ENCODE measurements at places on chromosomes 4 and X.

DNA sequence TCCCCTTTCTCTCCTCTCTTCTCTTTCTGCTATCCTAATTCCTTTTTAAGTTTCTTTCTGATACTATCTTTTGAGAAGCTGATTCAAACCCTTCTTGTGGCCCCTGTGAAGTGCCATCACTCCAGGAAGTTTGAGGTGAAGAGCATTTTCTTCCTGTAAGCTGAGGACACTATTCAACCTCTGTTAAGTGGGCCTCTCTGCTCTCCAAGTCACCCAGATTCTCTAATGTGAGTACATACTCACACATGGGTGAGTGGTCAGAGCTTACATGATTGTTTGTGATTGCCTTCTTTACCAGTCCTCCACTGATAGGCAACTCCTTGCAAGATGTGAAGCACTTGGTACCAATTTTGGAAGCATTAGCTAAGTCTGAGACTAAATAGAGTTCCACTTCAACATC lies 18.4 kb upstream of the SMIM10L2A start:
- DNase-seq, result no peak

GRCh38 chr4:37762294-37762990 lies 64.0 kb upstream of the PGM2 start:
- DNase-seq, result no peak

DNA sequence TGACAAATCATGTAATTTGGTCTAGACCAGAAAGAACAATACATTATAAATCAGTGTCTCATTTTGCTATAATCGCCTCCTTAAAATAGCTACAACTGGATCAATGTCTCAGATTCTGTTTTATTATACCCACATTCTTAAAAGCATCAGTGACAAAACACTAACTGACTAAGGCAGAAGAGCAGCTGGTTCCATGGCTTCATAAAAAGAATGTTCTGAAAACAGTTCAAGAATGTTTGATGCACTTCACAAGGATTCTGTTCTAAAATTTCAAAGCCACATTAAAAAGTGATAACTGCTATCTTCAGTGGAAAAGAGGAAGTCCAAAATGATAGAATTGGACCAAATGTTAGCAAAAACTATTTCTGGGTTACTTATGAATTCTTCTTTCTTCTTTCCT lies 69.8 kb downstream of the COL25A1 start:
- no peak for DNase-seq

DNA sequence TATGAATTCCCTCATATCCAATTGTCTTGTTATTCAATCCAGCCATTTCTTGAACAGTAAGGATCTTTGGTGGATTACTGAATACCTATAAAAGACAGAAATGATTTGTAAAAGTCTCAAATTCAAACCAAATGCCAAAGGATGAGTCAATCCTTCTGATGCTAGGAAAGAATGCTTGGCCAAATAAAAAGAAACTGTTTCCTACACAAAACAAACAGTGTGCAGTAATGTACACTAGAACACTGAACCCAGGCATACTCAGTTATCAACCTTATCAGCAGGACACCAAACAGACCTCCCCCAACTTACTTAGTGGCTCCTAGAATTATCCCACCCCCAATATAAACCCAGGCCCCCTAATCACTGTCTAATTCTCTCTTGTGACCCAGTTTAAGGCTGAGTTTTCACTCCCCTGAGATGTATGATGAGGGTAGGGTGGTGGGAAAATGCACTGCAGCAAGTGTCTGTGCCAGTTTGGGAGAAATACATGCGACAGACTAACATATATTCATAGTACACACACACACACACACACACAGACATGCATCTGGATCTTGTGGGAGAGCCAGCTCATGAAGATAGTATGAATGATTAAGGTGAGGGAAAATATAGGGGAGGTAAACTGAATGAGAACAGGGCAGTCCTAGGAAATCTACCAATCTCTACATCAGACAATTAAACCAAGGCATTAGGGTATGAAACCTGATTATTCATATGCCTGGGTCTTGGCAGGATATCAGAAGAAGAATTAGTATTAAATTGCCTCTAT lies 35.0 kb downstream of the CLDN2 start:
- no peak for DNase-seq

GRCh38 chr4:114495471-114495928 lies 103.1 kb upstream of the UGT8 start:
- no peak for DNase-seq

Data from stimulated activated CD8-positive, alpha-beta memory T cell treated with anti-CD3 and anti-CD28 coated beads, Interleukin-15, amount 100 ng/mL, for 48 hours (primary cell).